ENCODE measurements at places on chromosomes 2 and 18.

GRCh38 chr2:85428343-85428881 lies 9.9 kb downstream of the SH2D6 start:
- no peak for DNase-seq

DNA sequence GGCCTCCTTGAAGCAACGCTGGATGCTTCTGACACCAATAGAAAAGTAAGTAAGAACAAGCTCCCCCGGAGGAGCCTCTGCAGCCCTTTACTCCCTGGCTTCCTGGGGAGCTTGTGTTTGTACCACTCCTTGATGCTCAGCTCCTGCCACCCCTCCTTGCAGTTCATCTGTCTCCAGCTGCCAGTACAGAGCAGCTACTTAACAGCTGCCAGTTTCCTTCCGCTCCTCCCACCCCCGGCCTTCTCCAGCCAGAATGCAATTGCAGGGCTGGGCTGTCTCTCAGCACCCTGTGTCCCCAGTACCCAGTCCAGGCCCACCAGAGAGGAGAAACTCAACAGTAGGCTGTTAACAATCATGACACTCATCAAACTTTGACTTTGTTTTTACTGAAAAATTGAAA lies 109.4 kb downstream of the AOX1 start:
- DNase-seq = no peak

DNA sequence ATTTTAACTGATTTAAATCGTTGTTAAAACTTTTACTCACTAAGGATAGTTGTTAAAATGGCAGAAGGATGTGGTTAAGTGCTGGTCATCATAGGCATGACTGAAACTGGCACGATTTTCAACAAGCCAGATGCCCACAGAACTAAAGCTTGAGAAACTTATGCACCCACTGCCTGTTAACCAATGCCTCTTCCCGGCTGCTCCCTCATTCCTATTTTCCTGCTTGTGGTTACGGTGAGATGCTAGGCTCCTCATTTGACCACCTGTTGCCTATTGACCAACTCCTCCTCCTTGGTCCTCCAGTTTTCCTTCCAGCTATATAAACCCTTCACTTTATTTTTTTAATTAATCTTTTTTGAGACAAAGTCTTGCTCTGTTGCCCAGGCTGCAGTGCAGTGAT lies 238.7 kb downstream of the TFCP2L1 start:
- no peak for DNase-seq

GRCh38 chr2:37459095-37459981 lies 114.9 kb downstream of the QPCT start:
- peak; percentile 5 for DNase-seq

Data from keratinocyte (primary cell).